Mucosa of descending colon (tissue), 3 donors: ENCODE measurements at places on chromosomes 11 and 22. TPM values are rescaled to one million over a fixed set of nuclear protein-coding genes. Genes with fewer than 3 reads are reported as not detected.

PDE3B gene
- total RNA-seq: 25.9 TPM

VSIG2 gene
- total RNA-seq: 78.6 TPM

ATF4 gene
- total RNA-seq: 201 TPM

MS4A14 gene
- total RNA-seq: 0.98 TPM

MAPK8IP1 gene
- 2.5 TPM for total RNA-seq

HTR3B gene
- total RNA-seq: not detected

OR4C15 gene
- not detected for total RNA-seq

MUC15 gene
- total RNA-seq: not detected

KRTAP5-1 gene
- not detected for total RNA-seq

SVIP gene
- 22.0 TPM for total RNA-seq

ANO1 gene
- 11.8 TPM for total RNA-seq

ANO5 gene
- 9.9 TPM for total RNA-seq

GPR83 gene
- total RNA-seq: not detected

POU2AF1 gene
- total RNA-seq: 2.8 TPM

CHRNA10 gene
- 1.4 TPM for total RNA-seq

SCGB1C1 gene
- total RNA-seq: not detected

MPZL2 gene
- 83.1 TPM for total RNA-seq

ZP1 gene
- total RNA-seq: not detected

ARVCF gene
- total RNA-seq: 15.1 TPM

HORMAD2 gene
- not detected for total RNA-seq

DEFB131B gene
- total RNA-seq: not detected

UPB1 gene
- total RNA-seq: 0.16 TPM
